Right renal pelvis (tissue), 4 donors: ENCODE measurements at places on chromosomes 12 and 14.
A peak's percentile ranks its signal among the peaks of the same experiment; 100 is the strongest.

GRCh38 chr12:114681116-114681871, 2.7 kb downstream of the TBX3 start:
- DNase-seq: no peak

DNA sequence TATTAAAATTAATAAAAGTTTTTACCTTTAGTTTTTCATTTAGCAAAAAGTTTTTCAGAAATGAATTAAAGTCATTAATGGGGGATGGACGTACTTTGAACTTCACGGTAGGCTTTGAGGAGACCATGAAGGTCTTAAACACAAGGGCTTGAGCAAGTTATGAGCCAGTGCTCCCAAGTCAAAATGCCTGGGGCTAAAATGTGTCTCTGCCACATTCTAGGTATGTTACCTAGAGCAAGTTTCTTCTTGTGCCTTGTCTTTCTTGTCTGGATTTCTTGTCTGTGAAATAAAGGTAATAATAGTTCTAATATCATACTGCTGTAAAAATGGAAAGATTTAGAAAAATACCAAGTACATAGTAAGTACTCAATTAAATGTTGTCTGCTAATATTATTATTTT, 132.7 kb upstream of the USP15 start:
- no peak for DNase-seq

DNA sequence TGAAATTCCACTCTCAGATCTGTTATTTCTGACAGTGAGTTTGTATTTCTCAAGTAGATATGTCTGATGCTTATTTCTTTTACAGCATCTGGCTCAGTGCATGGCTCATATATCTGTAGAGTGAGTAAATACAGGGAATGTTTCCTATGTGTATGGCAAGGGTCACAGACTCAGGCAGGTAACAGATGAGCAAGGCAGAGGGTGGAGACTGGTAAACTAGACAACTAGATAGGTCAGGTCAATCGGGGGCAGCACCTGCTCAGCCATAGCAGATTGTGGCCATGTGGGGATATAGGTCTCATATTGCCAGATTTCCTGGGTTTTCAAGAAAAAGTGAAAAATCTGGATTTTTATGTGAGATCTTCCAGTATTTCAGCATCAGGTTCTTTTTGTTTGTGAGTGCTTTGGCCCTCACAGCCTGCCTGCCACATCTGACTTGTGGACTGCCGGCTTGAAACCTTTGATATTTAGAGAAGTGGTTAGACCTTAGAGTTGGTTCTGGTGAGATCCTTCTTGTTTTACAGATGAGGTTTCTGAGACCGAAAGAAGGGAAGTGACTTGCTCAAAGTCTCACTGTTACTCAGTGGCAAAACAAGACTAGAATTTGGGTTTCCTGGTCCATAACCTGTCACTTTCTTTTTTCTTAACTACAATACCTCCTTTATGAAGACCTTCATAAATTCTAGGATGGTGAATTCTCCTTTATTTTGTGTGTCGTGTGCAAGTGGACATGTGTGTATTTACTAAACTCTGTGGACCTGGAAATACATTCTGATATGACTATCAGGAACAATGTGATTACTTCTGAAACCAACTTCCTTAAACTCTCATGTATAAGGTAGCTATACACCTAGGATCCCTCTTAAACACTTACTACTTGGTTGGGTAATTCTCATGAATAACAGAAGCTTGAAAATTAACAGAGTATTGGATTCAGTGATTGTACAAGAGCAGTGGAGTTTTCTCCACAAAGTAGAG, 34.4 kb downstream of the PROX2 start:
- no peak for DNase-seq

DNA sequence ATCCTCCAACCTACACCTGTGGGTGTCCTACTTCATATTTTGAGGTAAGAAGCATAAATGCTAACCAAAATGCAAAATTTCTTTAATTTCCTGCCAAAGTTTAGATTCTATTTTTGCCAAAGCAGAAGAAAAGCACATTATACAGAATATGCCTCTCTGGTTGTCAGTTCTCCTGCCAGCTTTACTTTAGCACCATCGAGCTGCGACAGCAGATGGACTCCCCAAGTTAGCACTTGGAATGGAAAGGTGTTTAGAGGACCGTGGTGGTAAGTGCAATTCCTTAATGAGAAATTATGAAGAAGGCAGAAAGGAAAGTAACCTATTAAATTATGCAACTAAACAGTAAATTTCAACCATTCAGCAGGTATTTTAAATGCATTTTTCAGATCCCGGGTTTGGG, 326.6 kb downstream of the RERGL start:
- DNase-seq: no peak

DNA sequence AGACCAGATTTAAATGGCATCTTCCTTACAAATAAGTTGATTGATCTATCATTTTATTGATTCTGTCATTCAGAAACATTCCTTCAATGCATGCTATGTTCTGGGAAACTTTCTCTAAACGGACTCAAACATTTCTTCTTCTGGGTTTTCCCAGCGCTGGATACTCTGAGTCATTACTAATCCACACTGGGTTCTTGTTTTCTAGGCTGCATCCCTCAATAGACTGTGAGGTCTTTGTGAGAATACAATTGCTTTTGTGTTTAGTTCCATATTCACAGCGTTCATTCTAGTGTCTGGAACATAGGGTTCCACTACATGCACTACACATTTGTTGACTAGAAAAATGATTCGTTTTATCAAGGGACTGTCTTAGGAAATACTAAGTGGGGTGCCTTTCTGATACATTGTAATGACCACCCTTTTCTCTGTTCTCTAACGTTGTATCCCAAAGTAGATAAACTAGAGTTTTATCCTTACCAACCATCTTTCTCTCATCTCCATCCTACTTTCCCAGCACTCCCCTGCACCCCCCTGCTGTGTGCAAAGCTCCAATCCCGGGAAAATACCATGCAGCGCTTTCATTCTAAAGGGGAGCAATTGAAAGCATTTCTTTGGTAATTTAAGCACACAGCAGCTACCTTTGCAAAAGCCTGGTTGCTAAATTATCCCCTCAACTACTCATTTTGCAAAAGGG, 878.7 kb downstream of the DIO2 start:
- DNase-seq: no peak

GRCh38 chr12:132772606-132773005, 11.0 kb upstream of the ANKLE2 start:
- peak; percentile 44 for DNase-seq

GRCh38 chr12:109760031-109760929, 46.7 kb downstream of the FAM222A start:
- no peak for DNase-seq

- no peak for DNase-seq
Measured at GRCh38 chr14:67680121-67680602, 5.7 kb upstream of the VTI1B start.

GRCh38 chr12:12081836-12082497, 11.2 kb downstream of the BCL2L14 start:
- no peak for DNase-seq

DNA sequence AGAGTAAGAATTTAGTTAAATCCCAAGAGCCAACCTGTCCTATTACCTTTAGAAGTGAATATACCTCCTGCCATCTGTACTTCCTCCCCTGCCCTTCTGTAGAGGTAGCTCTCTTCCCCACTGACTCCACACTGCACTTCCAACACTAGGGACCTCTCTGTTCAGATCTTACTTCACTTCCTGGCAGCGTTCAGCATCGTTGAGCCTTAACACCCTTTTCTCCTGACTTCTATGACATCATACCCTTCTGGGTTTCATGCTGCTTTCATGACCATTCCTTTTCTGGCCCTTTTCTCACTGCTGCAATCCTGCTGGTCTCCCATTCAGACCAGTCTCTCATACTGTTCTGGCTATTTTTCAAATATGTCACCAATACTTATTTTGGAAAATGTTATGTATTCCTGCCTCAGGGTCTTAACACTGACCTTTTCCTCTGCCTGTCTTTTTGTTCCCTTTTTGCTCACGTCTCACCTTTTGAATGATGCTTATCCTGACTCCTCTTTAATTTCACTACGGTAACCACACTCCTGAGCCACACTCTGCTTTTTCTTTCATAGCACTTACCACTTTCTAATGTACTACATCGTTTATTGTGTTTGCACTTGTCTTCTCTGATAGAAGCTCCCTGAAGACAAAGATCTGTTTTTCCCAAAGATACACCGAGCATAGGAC, 67.6 kb downstream of the PLEKHA5 start:
- no peak for DNase-seq

DNA sequence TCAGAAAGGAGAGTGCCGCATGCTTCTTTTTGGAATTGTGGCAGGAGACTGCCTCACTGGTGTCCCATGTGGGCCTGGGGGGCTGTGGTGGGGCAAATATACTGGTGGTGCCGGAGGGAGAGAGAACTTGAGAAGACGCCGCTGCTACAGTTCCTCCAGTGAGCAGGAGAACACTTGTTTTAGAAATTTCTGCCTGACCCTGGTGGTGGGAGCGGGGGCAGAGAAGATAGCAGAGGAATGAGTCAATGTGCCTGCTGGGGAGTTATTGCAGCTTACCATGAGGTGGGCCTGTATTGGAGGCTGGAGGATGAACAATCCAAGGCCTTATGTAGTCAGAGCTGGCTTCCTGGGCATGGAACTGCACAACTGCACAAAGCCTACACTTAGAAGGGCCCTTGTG, 211.8 kb downstream of the SNAPC1 start:
- DNase-seq: no peak

DNA sequence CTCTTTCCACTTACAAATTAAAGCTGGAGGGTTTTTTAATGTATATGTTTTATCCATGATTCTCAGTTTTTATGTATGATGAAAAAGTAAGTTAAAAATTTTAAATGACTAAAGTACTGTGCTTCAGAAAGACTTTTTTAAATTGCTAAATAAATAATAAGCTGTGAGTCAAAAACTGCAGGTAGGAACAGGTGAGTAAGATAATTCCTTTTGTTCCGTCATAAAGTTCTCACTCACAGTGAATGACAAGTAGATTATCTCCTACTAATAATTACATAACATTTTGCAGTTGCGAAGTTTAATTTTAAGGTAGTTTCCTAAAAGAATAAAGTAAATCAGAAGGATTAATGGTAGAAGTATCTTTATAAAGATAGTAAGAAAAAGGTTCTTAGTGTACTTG, 78.0 kb downstream of the PRKCH start:
- DNase-seq: no peak

- no peak for DNase-seq
Measured at GRCh38 chr12:58420503-58420902, 479.1 kb downstream of the ATP23 start.

DNA sequence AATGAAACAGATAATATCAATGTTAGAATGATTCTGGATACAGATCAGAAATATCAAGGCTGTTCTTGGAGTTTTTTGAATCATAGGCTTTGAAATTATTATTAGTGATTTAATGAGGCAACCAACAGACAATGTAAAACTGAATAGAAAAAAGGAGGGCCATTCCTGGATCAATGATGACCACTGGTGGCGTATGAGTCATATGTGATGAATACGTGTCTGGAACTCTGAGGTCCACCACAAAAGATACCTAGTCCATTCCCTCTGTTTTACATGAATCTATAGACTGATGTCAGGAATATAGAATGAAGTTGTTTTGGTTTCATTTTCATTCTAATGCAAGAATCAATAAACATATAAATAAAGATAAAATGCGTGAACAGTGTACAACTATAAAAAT, 78.3 kb upstream of the RTL1 start:
- DNase-seq: no peak

DNA sequence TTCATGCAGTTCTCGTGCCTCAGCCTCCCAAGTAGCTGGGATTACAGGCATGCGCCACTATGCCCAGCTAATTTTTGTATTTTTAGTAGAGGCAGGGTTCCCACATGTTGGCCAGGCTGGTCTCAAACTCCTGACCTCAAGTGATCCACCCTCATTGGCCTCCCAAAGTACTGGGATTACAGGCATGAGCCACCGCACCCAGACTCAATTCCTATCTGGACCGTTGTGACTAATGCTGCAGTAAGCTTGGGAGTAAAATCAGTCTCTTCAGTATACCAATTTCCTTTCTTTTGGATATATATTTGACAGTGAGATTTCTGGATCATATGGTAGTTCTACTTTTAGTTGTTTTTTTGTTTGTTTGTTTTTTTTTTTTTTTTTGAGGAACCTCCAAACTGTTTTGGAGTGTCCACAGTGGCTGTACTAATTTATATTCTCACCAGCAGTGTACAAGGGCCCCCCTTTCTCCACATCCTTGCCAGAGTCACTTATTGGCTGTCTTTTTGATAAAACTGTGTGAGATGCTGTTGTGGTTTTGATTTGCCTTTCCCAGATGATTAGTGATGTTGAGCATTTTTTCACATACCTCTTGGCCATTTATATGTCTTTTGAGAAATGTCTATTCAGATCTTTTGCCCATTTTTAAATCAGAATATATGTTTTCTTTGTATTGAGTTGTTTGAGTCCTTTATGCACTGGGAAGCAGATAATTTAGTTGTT, 37.3 kb upstream of the EVL start:
- DNase-seq: no peak

GRCh38 chr12:94740601-94741362, 90.4 kb upstream of the TMCC3 start:
- DNase-seq: no peak

GRCh38 chr12:109449845-109450532, 27.1 kb downstream of the KCTD10 start:
- no peak for DNase-seq

DNA sequence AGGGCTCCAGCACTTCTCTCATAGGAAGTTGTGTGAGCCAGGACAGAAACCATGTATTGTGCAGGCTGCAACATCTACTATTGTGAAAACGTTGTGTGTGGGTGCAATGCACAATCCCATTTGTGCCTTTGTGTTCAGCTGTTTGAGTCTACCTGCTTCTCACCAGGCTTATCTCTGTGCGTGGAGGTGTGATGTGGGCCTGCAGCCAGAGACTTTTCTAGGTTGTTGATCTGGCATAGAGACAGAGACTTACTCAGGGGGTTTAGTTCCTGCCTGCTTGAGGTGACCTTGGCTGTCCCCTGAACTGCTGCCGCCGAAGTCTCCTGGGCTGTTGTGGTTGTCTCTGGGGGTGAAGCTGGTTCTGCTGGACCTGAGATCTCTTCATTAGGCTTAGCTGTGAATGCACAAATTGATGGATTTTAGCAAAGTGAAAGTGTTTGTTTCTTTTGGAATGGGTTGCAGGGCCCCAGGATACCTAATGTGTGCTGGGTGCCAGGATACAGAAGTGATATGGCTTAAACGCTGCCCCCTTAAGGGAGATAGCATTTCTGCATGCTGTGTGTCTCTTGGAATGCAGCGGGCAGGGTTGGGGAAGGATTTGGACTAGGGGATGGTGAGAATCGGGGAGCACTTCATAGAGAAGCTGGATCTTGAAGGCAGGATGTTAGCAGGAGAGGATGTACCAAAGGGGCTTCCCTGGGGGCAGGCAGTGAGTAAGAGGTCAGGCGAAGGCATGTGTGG, 2.5 kb downstream of the LACRT start:
- DNase-seq: no peak

DNA sequence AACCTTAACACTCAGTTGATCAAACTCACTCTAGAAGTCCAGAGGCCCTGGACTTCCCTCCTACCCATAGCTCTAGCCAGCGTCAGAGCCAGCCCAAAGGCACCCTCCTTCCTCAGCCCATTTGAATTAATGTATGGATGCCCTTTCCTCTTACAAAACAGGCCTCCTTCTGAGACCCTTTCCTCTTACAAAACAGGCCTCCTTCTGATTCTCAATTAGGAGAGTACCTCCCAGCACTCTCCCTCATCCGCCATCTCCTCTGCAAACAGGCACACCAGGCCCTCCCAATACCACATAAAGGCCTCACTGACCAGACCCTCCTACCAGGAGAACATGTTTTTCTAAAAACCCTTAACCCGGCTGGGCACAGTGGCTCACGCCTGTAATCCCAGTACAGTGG, 65.7 kb downstream of the MOK start:
- DNase-seq: no peak
